Mesothelial cell of epicardium (in vitro differentiated cells): ENCODE measurements at places on chromosomes 16 and 17.
A peak's percentile ranks its signal among the peaks of the same experiment; 100 is the strongest.

GRCh38 chr16:80367037-80367658 is 173.6 kb upstream of the DYNLRB2 start:
- DNase-seq = no peak
- no peaks in the 10 kb centered on the region for H3K36me3 ChIP-seq
- no peak overlapping the region for H3K27ac ChIP-seq

- peaks cover 8% of the 10 kb centered on the region for H3K4me1 ChIP-seq
- peaks cover 7% of the 10 kb centered on the region for H3K27me3 ChIP-seq
- no peak overlapping the region for H3K27ac ChIP-seq
- DNase-seq = no peak
- H3K4me3 ChIP-seq = no peak overlapping the region
These were observed 63.2 kb downstream of the CLEC19A start for GRCh38 chr16:19348578-19349315.

GRCh38 chr16:4535627-4536108 is 2.9 kb downstream of the CDIP1 start:
- peaks cover 11% of the 10 kb centered on the region for H3K4me1 ChIP-seq
- peaks cover 22% of the 10 kb centered on the region for H3K36me3 ChIP-seq
- H3K4me3 ChIP-seq = no peak overlapping the region
- H3K27ac ChIP-seq = no peak overlapping the region
- peaks cover 19% of the 10 kb centered on the region for H3K27me3 ChIP-seq

GRCh38 chr16:14529010-14529669 is 100.9 kb downstream of the PARN start:
- H3K27me3 ChIP-seq = no peaks in the 10 kb centered on the region
- peak overlapping the region; percentile 58 for H3K4me3 ChIP-seq
- H3K27ac ChIP-seq = no peak overlapping the region
- H3K36me3 ChIP-seq = peaks cover 9% of the 10 kb centered on the region
- peaks cover 35% of the 10 kb centered on the region for H3K4me1 ChIP-seq
- DNase-seq = peak; percentile 74

GRCh38 chr17:16942141-16943031 is 29.5 kb downstream of the TNFRSF13B start:
- no peak for DNase-seq
- H3K36me3 ChIP-seq = no peaks in the 10 kb centered on the region
- H3K27ac ChIP-seq = no peak overlapping the region
- no peak overlapping the region for H3K4me3 ChIP-seq
- peaks cover 19% of the 10 kb centered on the region for H3K27me3 ChIP-seq

- no peak overlapping the region for H3K4me3 ChIP-seq
- H3K36me3 ChIP-seq = no peaks in the 10 kb centered on the region
- H3K27me3 ChIP-seq = no peaks in the 10 kb centered on the region
- H3K4me1 ChIP-seq = peaks cover 7% of the 10 kb centered on the region
- DNase-seq = no peak
These were observed 53.0 kb downstream of the SOCS3 start for GRCh38 chr17:78306913-78307312.
